ENCODE measurements at places on chromosomes 16 and 17.
A peak's percentile ranks its signal among the peaks of the same experiment; 100 is the strongest.

GRCh38 chr17:46195939-46196716 is 2.9 kb upstream of the KANSL1 start:
- no peak for DNase-seq

- no peak for DNase-seq
Measured at GRCh38 chr16:85372627-85373372, 240.3 kb upstream of the GSE1 start.

DNA sequence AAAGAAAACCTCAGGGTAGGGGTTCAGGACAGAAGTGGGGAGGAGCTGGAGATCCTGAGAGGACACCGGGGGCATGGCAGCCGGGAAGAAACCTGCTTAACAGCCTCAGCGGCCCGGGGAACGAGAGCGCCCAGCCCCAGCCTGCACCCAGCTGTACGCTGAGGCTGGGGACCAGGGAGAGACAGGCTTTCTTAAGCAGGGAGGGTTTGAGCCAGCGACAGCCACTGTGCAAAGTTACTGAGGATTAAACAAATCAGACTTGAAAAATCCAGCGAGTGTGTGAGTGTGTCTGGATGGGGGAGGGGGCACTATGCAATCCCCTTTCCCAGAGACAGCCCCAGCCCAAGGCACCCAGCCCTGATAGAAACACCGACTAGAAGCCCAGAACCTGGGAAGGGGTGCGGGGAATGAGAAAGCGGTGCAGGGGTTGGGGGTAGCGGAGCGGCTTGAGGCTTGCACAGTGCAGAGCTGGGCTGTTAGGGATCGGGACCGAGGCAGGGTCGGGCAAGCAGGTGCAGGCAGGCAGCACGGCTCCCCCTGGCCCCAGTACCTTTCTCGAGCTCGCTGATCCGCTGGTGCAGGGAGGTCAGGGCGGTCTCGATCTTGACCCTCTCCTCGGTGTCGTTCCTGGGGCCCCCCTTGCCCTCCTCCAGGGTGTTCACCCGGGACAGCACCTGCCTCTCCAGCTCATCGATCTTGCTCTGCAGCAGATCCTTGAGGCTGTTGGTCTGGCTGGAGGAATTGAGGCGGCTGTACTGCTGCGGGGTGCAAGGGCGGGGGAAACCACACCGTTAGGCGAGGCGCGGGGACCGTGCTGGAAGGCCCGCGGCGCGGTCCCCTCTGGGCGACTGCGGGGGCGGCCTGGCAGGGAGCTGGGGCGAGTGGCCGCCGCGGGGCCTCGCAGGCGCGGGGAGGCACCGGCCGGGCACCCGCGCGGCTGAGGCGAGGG is 1.2 kb downstream of the NPTX1 start:
- DNase-seq, result no peak

GRCh38 chr16:48113471-48113870 is 42.3 kb downstream of the ABCC12 start:
- no peak for DNase-seq

- no peak for DNase-seq
Measured at GRCh38 chr16:23724096-23724784, 11.2 kb upstream of the ERN2 start.

DNA sequence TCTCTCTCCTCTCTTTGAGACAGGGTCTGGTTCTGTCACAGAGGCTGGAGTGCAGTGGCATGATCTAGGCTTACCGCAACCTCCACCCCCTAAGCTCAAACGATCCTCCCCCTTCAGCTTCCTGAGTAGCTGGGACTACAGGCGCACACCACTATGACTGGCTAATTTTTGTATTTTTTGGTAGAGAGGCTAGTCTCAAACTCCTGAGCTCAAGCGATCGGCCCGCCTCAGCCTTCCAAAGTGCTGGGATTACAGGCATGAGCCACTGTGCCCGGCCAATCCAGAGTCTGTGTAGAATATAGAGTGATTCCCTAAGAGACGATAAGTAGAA is 65.8 kb upstream of the RPH3AL start:
- peak; percentile 8 for DNase-seq

GRCh38 chr17:77231076-77231871 is 90.5 kb downstream of the SEC14L1 start:
- no peak for DNase-seq

DNA sequence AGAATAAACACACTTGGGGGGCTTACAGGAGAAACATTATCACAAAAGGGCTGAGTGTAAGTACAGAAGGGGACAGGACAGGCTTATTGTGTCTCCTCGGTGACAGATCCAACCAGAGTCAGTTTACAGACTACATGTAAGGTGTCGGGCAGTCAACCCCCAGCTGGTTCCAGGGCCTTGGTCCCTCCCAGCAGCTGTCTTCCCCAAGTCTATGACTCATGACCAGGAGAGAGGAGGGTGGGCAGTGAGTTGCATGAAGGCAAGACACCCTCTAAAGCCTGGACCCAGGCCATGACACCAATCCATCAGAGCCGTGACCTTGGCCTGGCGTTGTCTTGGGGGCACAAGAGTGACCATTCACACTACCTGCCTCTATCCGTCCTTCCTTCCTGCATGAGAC is 276.2 kb upstream of the CCL2 start:
- DNase-seq, result no peak

GRCh38 chr17:42844761-42845555 is 578 bp downstream of the AOC2 start:
- DNase-seq, result no peak

DNA sequence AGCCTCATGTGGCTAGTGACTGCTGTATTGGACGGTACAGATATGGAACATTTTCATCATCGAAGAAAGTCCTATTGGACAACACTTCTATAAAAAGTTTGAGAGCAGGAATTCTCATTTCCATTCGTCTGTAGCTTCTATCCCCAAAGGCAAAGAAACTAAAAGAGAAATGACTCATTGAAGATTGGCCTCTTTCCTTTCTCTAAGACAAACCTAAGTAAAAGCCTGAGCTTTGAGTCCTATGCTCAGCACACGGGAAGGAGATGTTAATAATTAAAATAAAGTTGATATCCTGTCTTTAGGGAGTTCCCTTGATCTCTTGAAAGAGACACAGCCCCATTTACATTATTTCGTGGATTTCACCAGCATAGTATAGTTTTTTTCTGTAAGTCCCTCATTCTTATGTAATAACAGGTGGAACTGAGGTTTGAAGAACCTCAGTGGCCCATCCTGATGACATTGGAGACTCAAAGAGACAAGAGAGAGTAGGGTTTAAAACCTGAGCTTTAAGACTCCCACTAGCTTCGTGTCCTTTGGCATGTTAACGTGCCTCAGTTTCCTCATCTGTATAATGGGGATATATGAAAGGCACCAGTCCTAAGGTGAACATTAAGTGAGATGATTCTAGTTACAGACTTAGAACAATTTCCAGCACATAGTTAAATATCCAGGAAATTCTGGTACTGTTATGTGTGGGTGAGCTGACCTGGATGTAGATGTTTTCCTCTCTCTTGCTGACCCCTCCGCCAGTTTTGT is 174.0 kb downstream of the IRX3 start:
- DNase-seq, result no peak

GRCh38 chr17:76263896-76264295 is 1.3 kb upstream of the UBALD2 start:
- no peak for DNase-seq

Data from activated naive CD4-positive, alpha-beta T cell (primary cell).